Activated T-cell treated with anti-CD3 and anti-CD28 coated beads for 4 hours (primary cell): ENCODE measurements at places on chromosomes 16 and 17.

DNA sequence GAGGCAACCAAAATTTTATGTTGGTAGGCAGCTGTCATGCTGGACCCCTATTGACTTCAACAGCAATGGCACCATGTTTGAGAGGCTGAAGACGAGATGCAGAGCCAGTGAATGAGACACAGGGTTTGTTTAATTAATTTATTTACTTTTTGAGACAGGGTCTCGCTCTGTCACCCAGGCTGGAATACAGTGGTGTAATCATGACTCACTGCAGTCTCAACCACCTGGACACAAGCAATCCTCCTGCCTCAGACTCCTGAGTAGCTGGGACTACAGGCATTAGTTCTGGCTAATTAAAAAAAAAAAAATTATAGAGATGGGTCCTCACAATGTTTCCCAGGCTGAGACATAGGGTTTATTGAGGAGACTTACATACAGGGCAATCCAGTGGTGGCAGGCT lies 36.2 kb upstream of the PPM1D start:
- DNase-seq: no peak

DNA sequence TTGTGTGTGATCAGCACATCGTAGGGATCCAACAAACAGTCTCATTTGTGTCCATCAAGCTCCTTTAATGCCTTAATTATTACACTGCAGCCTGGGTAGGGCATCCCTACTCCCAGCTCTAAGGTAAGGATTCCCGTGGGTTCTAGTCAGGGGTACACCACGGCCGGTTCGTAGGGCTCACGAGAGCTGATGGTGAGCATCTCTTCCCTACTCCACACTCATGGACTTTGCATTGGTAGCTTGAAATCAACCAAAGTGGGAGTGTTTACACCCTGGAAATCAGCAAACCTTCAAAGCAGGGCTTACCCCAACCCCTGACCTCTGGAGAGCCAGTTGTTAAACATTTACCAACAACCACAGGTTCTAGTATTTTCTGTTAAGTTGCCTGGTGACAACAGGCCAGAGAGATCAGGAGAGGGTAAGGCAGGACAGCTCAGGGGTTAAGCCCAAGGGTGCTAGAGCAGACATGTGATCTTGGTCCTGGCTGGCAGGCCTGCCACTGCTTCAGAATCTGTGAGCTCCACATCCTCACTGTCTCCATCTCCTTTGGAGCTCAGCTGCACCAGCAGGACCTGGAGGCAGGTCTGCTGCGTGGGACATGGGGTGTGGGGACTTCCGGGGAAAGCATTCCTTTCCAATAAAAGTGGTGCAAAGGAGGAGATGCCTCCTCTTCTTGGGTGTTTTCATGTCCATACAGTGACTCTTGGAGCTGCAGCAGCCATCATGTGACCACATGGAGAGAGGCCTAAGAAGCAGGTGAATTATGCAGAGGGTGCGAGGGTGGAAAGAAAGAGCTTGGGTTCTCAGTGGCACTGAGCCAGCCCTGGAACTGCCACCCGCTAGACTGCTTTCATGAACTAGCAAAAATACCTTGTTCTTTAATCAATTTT lies 36.1 kb upstream of the ZCCHC14 start:
- no peak for DNase-seq

DNA sequence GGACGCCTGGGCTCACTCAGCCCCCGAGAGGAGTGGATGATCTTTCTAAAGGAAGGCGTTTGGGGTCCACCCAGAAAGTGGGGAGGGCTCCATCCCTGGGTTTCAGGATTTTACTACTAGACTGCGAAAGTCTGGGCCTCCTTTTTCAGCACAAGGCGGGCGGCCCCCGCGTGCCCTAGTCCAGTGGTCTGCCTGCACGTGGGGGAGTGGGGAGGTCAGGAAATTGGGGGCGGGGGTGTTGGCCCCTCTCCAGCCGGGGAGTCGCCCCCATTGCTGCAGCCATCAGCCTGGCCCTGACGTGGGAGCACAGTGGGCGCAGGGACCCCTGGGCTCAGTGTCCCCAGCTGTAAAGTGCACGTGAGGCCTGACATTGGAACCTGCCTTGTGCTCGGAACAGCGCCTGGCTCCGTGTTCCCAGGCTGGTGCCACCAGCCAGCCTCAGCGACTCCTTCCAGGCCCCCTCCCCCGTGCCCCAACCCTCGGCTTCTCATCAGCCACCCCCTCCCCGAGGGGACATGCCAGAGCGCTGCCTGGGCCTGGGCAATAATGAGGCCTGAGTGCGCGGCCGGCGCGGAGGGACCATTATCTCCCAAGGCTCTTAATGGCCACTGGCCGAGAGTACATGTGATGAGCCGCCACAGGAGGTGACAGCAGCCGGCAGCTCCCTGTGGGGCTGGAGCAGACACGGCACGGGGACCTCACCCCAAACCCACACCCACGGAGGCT lies 2.4 kb upstream of the C1QTNF8 start:
- DNase-seq: no peak

GRCh38 chr17:14351493-14351892 lies 50.6 kb downstream of the HS3ST3B1 start:
- no peak for DNase-seq

DNA sequence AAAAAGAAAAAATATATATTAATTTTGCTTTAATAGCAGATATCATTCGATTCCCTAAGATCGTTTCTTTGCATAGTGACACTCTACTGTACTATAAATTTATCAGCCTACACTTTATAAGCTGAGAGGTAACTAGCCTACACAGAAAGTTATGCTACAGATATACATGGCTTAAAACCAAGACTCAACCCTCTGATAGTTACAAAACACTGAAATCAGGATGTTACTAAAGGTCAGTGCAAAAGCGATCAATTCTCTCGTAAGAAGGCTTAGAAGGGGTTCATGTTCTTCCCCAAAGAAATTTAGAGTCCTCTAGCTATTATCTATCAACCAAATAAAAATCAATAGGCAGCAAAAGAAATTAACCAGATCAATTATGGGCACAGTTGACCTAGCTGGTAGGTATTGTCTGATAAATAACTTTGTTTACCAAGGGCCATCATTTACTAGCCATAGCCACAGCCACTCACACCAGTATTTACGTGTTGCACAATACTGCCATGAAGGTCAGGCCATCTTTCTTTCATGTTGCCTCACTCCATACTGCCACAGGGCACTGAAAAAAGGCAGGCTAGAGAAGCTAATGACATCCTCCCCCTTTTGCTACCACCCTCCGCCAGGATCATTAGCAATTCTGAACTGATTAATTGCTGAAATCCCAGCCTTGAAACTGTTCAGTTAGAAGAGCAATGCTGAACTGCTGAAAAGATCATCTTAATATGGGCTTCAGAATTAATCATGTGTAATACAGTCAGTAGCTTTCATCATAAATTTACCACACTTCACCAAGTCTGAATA lies 43.7 kb downstream of the RND2 start:
- DNase-seq: no peak

DNA sequence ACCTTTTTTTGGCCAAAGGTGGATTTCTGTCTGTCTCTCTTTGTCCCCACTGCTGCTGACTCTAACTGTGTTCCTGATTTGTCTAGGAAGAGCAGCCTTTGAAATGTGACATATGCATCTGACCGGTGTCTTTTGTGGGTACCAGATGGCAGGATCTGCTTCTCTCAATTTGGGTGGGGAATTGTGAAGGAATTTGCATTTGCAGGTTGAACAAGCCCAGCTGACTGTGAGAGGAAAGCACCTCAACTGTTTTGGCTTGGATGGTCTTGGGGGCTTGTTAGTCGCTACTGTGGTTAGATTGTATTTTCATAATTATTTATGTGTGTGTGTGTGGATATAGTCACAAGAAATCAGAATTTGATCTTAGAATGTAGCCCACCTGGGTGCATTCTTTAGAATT lies 37.7 kb upstream of the LCMT1 start:
- no peak for DNase-seq

DNA sequence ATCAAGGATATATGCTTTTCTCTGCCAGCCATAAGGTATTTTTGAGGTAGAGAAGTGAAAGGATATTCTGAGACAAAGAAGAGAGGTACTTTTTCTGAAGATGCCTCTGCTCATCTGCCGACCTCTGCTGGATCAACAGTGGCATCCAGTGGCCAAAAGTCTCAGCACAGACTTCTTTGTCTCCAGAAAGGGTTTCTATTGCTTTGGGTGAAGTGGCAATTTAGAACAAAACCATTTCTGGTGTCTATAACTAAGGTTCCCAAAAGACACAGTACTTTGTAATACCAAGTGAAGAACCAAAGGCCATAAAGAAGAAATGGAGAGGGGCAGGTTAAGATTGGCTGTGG lies 155.2 kb upstream of the C17orf78 start:
- no peak for DNase-seq

DNA sequence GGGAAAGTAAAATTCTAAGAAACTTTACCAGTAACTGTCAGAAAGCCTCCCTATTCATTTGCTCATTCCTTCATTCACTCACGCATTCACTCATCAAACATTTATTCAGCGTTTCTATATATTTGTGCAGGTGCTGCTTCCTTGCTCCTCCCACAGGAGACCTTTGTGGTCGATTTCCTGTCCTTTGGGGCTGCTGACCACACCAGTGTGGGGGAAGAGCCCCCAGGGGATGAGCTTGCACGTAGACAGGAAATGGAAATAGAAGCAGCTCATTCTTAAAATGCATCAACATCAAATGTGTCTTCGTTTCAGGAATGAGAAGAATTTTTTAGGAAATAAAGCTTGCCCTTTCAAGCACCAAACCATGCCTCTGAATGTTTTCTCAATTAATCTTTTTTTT lies 9.6 kb downstream of the PIK3R6 start:
- no peak for DNase-seq

- no peak for DNase-seq
Measured at GRCh38 chr16:88602091-88602490, 31.9 kb downstream of the ZC3H18 start.
